ENCODE measurements at places on chromosomes 11 and 22.

DNA sequence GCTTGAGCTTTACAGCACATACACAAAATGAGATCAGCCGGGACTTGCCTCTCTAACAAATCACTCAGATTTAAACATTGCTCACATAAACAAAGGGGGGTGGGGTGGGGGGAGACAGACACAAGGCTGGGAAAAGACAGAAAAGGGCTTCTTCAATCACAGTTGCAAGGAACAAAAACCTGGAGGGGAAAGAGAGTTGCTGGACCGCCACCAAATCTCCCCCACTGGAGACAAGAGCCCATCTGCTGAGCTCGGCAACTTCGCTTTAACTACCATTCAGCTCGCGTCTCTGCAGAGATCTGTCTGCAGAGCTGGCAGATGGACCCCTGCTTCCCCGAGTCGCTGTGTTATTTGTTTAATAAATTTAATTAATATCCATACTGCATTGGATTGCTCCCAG, 165.0 kb downstream of the RCN1 start:
- DNase-seq, result no peak

- no peak for DNase-seq
Observed at GRCh38 chr11:44003736-44004451, 43.9 kb upstream of the ACCSL start.

DNA sequence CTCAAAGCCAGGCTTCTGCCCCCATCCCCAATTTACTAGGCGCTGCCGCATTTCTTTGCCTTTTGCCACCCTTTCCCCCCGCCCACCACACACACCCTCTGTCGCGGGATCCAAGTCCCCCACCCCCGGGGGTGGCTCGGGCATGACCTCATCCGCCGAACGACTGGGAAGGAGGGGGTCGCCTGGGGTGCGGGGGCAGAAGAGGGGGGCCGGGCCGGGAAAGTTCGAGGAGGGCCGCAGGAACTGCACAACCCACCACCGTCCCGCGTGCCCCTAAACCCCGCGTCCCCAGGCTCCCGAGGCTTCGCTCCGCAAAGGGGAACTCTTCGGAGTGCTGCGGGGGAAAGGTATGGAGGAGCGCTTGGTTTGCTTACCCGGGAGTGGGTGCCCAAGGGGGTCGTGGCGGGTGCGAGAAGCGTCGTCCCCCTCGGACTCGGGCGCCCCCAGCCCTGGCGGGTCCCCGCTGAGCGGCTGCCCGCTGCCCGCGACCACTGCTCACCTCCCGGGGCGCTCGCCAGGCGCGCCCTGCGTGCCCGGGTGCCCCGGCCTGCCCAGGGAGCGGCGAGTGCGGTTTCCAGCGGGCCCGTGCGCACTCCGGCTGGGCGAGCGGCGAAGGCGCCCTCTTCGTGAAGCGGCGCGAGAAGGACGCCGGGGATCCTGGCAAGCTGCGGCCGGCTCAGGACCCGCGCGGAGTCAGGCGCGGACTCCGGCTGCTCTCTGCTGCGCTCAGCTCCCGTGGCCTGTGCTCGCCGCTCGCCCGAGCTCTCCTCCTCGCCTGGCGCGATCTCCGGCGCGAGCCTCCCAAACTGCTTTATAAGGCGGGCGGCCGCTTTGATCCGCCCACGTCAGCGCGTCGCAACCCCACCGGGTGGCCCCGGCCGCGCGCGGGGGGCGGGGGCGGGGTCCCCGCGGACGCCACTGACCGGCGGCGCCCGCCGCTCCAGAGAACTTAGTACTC, 4.0 kb upstream of the WNT11 start:
- no peak for DNase-seq

DNA sequence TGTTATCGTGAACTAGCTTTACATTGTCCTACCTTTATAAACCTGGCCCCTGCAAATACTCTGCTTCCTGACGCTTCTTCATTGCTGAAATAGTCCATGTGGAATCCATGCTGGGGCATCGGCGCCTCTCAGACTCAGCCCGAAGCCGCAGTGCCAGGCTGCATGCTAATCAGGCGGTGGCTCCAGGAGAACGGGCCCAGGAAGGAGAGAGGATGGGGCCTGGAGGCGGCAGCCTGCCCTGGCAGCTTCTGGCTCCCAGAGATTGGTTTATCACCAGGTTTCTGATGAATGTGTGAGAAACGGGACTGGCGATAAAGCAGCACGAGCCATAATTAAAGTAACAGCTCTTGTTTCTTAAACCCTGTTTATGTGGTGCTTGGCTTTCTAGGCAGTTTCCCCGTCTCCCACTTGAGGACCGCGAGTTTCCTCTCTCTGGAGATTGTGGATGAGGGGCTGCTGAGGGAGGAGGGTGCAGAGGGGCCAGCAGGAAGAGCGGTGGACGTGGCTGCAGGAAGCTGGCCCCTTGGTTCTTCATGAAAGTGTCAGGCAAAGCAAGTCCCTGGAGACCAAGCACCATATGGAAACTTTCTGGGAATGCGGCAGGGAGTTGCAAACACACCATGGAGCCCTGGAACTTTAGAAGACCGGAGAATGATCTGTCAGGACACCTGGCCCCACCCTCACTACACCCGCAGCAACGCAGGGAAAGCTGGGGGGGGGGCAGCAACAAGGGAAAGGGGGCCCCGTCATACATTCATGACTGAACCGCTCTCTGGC, 93.4 kb downstream of the NTM start:
- no peak for DNase-seq

GRCh38 chr22:42919199-42919598, 62.1 kb upstream of the ARFGAP3 start:
- no peak for DNase-seq

- DNase-seq, result no peak
Observed at GRCh38 chr11:92838759-92839310, 130.6 kb upstream of the MTNR1B start.

GRCh38 chr22:33792832-33793231, 127.4 kb downstream of the LARGE1 start:
- DNase-seq, result no peak

GRCh38 chr22:44538051-44538450, 40.0 kb upstream of the RTL6 start:
- DNase-seq, result no peak

GRCh38 chr22:20549232-20549841, 41.9 kb downstream of the MED15 start:
- peak; percentile 27 for DNase-seq

DNA sequence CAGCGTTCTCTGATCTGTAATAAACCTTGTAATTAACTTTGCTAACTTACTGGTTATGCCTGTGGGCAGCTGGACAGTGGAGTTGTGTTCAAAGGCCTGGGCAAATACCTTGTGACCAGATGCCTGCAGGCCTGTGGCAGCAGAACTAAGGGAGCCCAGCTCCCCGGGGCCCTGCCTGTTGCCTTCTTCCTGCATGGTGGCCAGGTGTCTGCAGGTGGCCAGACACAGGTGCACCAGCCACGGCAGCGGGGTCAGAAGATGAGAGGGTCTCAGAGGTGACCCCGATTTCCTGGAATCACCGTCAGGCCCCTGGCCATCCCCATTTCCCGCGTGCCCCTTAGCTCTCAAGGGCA, 127.2 kb downstream of the OSBP2 start:
- DNase-seq, result no peak

- no peak for DNase-seq
Observed at GRCh38 chr11:130909650-130910049, 6.6 kb downstream of the SNX19 start.

GRCh38 chr11:47395223-47396048, 13.0 kb upstream of the SLC39A13 start:
- no peak for DNase-seq

DNA sequence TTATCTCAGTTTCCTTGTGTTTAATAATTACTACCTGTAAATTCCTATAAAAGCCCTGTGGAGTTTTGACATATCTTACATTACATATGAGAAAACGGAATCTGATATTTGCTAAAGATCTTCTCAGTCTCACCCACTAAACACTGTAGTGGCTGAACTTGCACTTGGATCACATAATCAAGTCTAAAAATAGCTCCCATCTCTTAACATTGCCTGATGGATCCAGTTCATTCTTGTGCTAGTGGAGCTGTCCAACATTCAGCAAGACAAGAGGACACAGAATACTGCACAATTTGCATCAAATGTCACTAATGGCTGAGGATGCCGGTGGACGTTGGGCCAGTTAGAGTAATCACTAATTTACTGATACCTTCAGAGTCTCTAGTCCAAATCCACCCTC, 569.9 kb upstream of the ANO5 start:
- DNase-seq, result no peak

GRCh38 chr11:2265396-2265795, 5.0 kb downstream of the ASCL2 start:
- DNase-seq, result no peak

DNA sequence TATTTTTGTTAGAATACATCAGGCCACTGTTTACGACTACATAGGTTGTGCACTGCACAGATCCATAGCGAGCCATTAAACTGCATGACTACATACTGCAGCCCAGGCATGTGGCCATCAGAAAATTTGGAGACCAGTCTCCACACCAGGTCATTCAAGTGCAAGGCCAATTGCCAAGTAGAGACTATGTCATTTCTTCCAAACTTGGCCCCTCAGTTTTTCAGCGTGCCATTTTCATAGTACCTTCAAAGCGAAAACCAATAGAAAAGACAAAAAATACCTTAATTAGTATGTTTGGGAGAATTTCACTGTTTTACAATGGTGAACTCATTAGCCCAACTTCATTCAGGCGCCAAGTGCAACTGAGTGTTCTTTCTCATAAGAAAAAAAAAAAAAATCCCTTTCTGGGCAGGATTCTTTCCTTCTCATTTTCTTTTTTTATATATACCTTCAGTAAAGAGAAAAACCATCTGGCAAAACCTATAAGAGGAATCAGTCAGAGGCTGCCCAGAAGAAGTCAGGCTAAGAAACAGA, 30.4 kb downstream of the PAMR1 start:
- peak; percentile 63 for DNase-seq

DNA sequence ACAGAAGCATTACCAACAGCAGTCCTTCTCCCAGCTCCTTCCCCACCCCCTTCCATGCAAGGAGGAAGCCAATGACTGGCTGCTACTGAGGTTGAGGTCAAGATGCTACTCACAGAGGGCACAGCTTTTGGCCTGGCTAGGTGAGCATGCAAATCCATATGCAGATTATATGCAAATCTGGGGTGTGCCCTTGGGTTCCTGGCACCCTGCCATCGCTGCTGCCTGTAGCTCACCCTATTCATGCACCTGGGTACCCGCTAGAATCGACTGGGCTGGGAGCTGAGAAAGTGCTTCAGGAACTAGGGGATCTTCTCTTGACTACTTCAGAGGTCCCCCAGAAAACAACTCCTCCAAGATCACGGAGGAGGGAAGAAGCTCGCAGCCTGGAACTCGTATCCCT, 4.0 kb downstream of the DSCAML1 start:
- no peak for DNase-seq

GRCh38 chr11:61514050-61514917, 5.7 kb downstream of the LRRC10B start:
- no peak for DNase-seq

DNA sequence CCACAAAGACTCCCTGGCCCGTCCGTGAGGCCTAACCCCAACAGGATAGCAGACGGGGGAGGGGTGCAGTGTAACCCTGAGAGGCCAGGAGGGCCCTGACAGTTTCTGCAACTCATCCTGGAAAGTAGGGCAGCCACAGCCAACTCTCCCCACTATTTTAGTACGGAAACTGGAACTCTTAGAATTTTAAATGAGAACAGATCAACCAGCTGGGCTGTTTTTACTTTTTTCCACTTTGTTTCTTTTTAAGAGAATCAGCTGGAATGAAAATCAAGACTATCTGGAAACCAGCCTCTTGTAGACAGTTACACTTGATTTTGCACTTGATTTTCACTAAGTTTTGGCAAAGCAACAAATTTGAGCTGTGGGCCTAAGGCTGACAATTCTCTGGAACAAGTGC, 42.7 kb upstream of the NRIP3 start:
- DNase-seq, result no peak

DNA sequence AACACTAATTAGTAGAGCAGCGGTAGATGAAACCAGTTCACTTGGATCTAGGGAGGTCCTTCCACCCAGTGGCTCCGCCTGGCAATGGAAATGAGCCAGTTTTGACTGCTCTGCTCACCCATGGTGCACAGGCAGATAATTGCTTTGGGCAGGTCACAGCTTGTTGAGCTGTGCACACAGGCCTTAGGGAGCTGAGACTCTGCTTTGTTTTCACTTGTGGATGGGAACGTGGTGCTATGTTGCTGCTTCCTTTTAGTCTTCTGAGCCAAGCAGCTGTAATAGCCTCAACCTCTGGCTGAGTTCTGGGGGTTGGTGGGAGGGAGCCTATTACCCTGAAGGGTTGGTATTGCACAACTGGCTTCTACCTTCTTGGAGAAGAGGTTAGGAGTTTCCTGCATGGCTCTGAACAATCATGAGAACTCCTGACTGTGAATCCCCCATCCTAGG, 262.3 kb upstream of the MTNR1B start:
- DNase-seq, result no peak

GRCh38 chr11:126102436-126102981, 39.8 kb upstream of the CDON start:
- DNase-seq, result no peak

DNA sequence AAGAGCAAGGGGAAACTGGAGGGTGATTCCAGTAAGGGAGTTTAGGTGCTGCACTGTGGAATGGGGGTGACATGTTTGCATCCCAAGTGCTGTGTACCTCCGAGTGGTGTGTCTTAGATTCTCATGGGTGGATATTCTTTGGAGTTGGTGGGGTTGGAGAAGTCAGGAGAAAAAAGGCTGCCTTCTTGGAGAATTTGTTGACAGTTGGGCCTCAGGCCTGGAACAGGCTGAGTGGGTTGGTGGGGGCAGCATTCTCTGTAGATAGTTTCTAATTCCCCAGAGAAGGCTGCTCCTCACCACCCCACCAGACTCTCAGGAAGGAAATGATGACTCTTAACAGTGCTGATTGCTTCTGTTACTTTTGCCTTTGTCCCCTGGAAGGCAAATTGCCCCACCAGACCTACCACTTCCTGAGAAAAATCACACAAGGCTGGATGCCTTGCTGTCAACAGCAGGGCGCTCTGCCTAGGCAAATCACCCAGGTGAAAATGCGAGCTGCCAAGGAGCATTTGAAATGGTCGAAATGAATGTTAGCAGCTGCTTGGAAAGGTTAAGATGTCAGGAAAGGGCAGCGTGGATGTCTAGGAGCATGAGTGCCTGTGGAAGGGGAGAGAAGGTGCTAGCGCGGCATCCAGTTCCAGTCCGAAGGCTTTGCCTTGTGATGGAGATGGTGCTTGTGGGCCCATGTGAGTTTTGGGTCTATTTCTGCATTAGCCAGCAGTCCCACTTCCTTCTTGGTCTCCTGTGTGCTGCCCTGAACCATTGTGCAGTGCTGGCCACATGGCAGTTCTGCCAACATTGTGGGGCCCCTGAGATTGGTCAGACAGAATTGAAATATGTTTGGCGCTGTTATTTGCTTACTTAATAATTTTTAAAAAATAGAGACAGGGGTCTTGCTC, 29.7 kb upstream of the SORL1-AS1 start:
- no peak for DNase-seq

DNA sequence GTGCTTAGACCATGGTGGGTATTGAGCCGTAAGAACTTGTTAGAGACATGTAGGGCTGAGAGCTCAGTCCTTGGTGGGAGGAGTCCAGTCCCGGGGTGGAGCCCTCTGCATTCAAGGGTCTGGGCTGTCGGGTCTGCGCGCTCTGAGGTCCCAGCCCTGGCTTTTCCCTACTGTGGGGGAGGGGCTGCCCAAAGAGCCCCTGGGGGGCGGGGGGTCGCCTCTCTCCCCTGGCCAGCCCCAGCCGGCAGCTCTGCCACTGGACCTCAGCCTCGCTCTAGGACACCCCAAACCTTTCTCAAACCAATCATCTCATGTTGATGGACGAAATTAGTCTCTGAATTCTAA, 1006.4 kb downstream of the BRD1 start:
- no peak for DNase-seq

GRCh38 chr11:126160345-126161022, 51.0 kb downstream of the RPUSD4 start:
- no peak for DNase-seq

GRCh38 chr22:35785181-35785923, 67.7 kb downstream of the APOL5 start:
- DNase-seq, result no peak

Measured in anterior cingulate cortex (tissue), 58 donors.